ENCODE measurements at places on chromosomes 4 and X. TPM values are rescaled to one million over a fixed set of nuclear protein-coding genes. Genes with fewer than 3 reads are reported as not detected.

DNA sequence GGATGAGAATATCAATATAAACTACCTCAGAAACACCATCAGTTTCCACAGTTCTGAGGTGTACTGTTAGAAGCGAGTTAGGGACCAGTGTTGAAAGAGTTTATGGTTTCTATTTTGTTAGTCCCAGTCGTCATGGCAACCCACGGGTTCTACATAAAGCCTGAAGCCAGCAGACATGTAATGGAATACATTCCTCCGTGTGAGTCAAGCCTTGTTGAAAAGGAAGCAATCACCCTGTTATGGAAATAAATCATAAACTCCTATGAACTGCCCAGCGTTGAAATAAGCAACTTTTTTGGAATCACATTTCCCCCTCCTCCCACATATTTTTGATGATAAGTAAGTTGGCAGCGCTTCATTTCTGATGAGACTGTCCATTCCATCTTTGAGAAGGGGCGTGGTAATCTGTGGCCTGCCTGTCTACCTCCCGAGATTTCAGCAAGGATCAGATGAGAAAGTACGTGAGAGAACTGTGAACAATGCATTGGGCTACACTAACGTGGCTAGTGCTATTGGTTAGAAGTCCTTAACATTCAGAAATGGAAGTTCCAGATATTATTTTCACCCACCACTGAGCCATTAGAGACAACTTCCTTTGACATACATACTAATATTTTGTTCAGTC is 40.4 kb upstream of the PDHA1 start:
- H3K36me3 ChIP-seq = no peaks in the 10 kb centered on the region
- no peaks in the 10 kb centered on the region for H3K4me1 ChIP-seq
- no peak for DNase-seq
- no peak overlapping the region for H3K27ac ChIP-seq

DNA sequence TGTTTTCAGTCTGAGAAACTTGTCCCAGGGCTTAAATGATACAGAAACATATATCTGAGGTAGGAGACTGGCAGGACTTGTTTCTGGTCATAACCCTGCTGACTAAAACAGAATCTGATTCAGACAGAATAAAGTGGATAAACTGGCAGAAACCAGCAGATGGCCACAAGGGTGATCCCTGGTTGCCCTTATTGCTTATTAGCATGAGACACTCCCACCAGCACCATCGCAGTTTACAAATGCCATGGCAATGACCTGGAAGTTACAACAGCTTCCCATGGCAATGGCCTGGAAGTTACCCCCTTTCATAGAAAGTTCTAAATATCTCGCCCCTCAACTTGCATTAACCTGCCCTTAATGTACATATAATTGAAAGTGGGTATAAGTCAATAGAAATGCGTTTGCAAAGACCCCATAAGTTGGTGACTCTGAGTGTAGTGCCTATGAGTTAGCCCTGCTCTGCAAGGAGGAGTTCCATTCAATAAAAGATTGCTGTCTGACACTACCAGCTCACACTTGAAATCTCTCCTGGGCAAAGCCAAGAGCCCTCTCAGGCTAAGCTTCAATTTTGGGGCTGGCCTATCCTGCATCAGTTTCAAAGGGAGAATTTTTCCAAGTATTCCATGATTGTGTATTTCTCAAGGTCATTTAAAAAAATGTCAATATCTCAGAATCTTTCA is 52.9 kb upstream of the PAGE5 start:
- H3K27ac ChIP-seq = no peak overlapping the region
- no peak overlapping the region for H3K4me3 ChIP-seq
- DNase-seq = no peak
- no peaks in the 10 kb centered on the region for H3K36me3 ChIP-seq
- H3K4me1 ChIP-seq = no peaks in the 10 kb centered on the region

Gene DRD5
- not detected for total RNA-seq

DNA sequence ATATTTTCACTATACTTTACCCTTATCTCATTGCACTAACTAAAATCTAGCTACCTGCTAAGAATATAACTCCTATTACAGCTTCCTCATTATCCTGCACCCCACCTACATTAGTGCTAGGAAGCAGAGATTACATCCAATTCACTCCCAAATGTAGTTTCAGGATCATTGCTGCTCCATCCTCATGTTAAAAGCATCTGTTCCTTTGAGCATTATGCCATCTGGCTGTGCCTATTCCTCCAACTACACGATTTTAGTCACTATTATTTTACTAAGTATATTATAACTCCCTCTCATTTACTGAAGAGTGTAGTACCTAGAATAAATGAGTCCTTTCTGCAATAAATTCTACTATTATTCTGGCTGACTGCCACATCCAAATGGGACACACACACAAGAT is 1586.9 kb downstream of the TECRL start:
- no peak overlapping the region for H3K4me3 ChIP-seq
- no peaks in the 10 kb centered on the region for H3K4me1 ChIP-seq
- no peak for DNase-seq
- no peaks in the 10 kb centered on the region for H3K36me3 ChIP-seq
- no peaks in the 10 kb centered on the region for H3K27me3 ChIP-seq
- no peak overlapping the region for H3K27ac ChIP-seq

- no peaks in the 10 kb centered on the region for H3K36me3 ChIP-seq
- no peak overlapping the region for H3K27ac ChIP-seq
- H3K4me1 ChIP-seq = peaks cover 21% of the 10 kb centered on the region
Measured at GRCh38 chrX:120306630-120307029, 4.6 kb downstream of the TMEM255A start.

DNA sequence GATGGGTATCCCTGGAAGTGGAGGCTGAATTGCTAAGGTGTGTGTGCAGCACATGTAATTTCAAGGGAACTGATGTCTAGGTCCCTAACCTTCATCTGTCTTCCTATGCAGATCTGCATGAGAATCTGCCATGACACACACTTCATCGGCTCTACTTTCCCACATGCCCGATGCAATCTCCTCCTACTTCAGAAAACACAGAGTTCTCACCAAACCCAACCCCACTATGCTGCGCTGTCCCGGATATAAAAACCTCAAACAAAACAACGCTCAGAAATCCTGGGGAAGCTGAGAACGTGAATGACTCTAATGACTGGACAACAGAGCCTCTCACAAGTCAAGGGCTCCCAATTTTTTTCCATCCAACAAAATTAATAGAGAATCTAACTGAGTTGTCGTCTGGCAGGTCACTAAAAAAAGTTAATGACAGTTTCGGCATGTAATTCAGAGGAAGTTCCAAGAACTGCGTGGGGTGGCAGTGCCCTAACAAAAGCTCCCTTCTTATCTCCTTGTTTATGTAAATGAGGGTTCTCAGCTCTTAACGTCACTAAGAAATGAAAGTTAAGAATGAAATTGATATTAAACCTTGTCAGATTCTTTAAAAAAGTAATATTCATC is 39.0 kb downstream of the STX18 start:
- peaks cover 26% of the 10 kb centered on the region for H3K4me1 ChIP-seq
- H3K4me3 ChIP-seq = no peak overlapping the region
- peak overlapping the region; percentile 71 for H3K27ac ChIP-seq
- no peaks in the 10 kb centered on the region for H3K36me3 ChIP-seq

DNA sequence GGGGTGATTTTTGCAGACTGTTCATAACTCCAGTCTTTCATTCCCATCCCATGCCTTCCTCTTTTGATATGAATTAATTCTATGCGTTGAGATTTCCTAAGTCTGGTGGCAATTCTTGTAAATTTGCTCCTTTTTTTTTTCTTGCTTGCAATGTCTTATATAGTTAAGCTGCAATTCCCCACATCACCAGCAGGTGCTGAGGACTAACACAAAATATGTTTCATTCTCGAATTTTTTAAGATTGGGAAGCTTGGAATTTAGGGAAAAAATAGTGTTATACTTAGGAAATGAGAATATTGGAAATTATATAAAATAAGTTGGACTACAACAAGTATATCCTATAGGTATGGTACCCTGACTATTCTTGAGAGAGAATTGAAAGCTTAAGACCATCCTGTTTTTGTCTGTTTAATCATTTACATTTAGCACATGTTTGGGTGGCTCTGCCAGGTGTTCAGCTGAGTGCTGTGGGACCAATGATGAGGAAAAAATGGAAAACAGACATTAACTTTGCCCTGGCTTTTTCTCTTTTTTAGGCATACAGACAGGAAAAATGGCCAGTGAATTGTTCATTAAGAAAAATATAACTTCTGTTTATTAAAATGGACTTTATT is 30.2 kb downstream of the AFF2 start:
- H3K27me3 ChIP-seq = no peaks in the 10 kb centered on the region
- no peaks in the 10 kb centered on the region for H3K4me1 ChIP-seq
- H3K27ac ChIP-seq = no peak overlapping the region
- no peak overlapping the region for H3K4me3 ChIP-seq
- DNase-seq = peak; percentile 39

DNA sequence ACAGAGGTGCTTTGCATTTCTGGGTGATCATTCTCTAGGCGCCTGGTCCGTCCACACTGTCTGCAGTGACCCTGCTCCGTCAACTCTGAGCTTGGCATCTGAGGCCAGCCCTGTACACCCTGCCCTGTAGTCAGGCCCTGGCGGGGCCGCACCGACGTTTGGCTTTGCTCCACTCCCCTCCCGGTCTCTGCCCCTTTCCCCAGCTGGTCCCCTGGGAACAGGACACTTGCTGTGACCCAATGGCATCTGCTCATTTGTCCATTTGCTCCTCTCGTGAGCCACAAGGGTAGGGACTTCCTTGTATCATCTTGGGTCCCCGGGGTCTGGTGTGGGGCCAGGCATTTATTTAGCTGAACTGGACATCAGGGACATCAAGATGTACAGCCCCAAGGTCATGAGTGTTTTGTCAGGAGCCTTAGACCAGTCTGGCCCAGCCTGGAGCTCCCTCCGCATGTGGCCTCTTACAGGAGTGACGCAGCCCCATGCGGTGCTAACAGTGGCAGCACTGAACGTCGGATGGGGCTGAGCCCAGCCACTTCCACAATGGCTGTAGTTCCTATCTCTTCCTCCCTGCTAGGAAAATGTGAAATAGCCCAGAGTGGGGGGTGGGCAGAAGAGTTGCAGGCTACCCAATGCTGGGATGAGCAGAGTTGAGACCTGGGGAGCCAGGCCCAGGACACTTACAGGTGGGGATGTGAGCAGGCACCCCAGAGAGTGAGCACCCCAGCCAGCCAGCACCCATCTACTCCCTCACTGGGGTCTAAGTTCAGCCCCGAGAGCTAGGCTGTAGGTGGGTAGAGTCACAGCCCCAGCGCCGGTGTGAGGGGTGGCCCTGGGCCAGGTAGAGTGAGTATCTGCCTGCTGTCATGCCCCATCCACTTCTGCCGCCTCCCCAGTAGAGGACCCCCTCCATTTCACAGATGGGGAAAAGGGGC is 2.0 kb upstream of the SH3BP2 start:
- no peak overlapping the region for H3K27ac ChIP-seq
- H3K36me3 ChIP-seq = no peaks in the 10 kb centered on the region

GRCh38 chr4:55927803-55928437 is 20.8 kb upstream of the CEP135 start:
- H3K4me3 ChIP-seq = no peak overlapping the region
- H3K27ac ChIP-seq = no peak overlapping the region
- no peaks in the 10 kb centered on the region for H3K27me3 ChIP-seq
- H3K4me1 ChIP-seq = no peaks in the 10 kb centered on the region

- H3K27ac ChIP-seq = no peak overlapping the region
- peaks cover 16% of the 10 kb centered on the region for H3K4me1 ChIP-seq
- no peaks in the 10 kb centered on the region for H3K27me3 ChIP-seq
- H3K36me3 ChIP-seq = no peaks in the 10 kb centered on the region
- H3K4me3 ChIP-seq = no peak overlapping the region
- DNase-seq = no peak
Measured at GRCh38 chr4:150974750-150975149, 40.3 kb downstream of the LRBA start.

DNA sequence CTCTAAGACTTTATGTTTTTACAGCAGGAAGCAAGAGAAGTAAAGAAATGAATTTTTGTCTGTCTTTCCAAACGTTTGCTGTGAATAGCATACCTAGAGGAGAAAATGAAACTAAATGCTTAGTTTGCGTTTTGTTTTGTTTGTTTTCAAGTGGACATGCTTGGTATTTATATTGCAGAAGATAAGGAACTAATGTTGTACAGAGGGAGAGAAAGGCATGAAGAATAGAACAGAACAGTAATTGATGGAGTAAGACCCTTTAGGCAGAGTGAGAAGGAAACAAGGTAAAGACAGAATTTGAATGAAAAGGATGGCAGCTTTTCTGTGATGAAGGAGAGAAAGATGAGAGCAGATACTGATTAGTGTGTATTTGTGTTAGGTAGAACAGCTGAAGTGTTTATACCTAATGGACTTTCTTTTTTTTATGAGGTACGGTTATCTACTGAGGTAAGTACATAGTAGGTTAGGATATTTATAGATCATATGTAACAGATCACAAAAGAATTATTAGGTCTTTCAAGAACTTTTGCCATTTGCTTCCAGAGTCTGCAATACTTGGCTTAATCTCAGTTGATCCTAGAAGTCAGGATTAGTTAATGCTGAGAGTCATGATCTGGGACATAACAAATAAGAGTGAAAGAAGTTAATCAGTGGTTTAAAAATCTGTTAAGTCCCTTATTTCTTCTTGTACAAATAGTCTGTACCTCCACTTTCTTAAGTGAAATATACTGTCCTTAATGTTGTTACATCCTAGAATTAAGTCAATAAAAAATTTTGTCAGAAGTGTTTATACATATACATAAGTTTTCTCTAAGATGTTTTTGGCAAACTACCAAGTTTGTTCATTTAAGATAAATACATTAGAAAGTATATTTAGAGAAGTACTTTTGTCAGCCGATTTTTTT is 36.8 kb downstream of the FABP2 start:
- peaks cover 2% of the 10 kb centered on the region for H3K36me3 ChIP-seq
- peaks cover 29% of the 10 kb centered on the region for H3K4me1 ChIP-seq
- no peaks in the 10 kb centered on the region for H3K27me3 ChIP-seq

Gene PROM1
- total RNA-seq = 23.7 TPM

DNA sequence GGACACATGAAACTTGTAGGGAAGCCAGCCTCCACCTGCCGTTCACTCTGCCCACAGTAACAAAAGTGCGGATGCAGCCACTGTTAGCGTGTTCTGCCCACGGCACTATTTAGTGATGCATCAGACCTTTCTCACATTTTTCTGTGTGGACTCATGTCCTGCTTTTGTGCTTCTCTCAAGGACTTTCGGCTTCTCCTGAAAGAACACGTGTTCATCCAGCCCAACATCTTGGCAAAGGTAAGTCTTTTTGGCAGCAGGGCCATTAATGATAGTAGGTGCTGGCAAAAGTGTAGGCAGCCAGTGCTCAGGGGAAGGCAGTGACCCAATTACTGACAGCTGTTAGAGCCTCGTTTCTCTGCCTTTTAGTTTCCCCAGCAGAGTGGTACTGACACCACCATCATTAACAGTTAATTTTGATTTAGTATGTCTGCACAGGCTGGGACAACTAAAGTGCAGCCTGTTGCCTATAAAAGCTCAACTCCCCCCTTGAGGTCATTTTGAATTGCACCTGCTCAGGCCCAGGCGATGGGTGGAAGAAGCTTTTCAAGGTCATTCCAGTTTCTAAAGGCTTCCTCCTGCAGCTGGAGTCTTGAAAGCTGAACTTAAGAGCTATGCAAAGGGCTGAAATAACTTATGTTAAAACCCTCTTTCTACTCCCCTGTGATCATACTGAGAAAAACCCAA is 54.5 kb upstream of the HPSE start:
- H3K27ac ChIP-seq = no peak overlapping the region
- H3K27me3 ChIP-seq = no peaks in the 10 kb centered on the region
- H3K36me3 ChIP-seq = no peaks in the 10 kb centered on the region
- DNase-seq = peak; percentile 15
- no peak overlapping the region for H3K4me3 ChIP-seq
- peaks cover 18% of the 10 kb centered on the region for H3K4me1 ChIP-seq

- H3K27me3 ChIP-seq = no peaks in the 10 kb centered on the region
- H3K4me3 ChIP-seq = peak overlapping the region; percentile 58
- H3K36me3 ChIP-seq = no peaks in the 10 kb centered on the region
Measured at GRCh38 chr4:183798301-183799253, 106.5 kb upstream of the STOX2 start.

- no peaks in the 10 kb centered on the region for H3K36me3 ChIP-seq
- H3K27ac ChIP-seq = no peak overlapping the region
- H3K27me3 ChIP-seq = no peaks in the 10 kb centered on the region
- no peaks in the 10 kb centered on the region for H3K4me1 ChIP-seq
Measured at GRCh38 chr4:24042094-24042493, 152.2 kb upstream of the PPARGC1A start.
